H1 (cell line): ENCODE measurements at places on chromosomes 3 and 15. TPM values are rescaled to one million over a fixed set of nuclear protein-coding genes. Genes with fewer than 3 reads are reported as not detected.

Gene CLSTN2
- polyA plus RNA-seq = 0.31 and 0.39 TPM in 2 replicates

Gene GOLGA8R
- 0.03 TPM in 1 of 2 replicates, not detected in the other for polyA plus RNA-seq

Gene CACNA2D2
- 24.9 and 25.0 TPM in 2 replicates for polyA plus RNA-seq

Gene BFSP2
- not detected in 2 replicates for polyA plus RNA-seq

Gene FSD2
- 0.02 TPM in 2 replicates for polyA plus RNA-seq

Gene SLC6A20
- polyA plus RNA-seq = 0.05 and 0.17 TPM in 2 replicates

Gene HRG
- polyA plus RNA-seq = 0.03 TPM in 1 of 2 replicates, not detected in the other

Gene ACSBG1
- polyA plus RNA-seq = 5.4 and 11.9 TPM in 2 replicates

Gene TMEM266
- polyA plus RNA-seq = 2.5 and 2.6 TPM in 2 replicates

Gene CEMIP
- 0.11 and 0.16 TPM in 2 replicates for polyA plus RNA-seq

Gene EFCAB12
- 0.60 and 0.71 TPM in 2 replicates for polyA plus RNA-seq

Gene CPN2
- 0.03 TPM in 1 of 2 replicates, not detected in the other for polyA plus RNA-seq

Gene MITF
- 0.46 and 0.53 TPM in 2 replicates for polyA plus RNA-seq

Gene ADGRG7
- not detected in 2 replicates for polyA plus RNA-seq

Gene RHCG
- 0.53 and 0.68 TPM in 2 replicates for polyA plus RNA-seq

Gene SLC30A4
- polyA plus RNA-seq = under 0.01 TPM in 1 of 2 replicates, not detected in the other

Gene SPATA12
- polyA plus RNA-seq = 0.93 and 0.97 TPM in 2 replicates

Gene ETV5
- polyA plus RNA-seq = 11.8 and 13.1 TPM in 2 replicates

Gene ZXDC
- 12.7 and 19.1 TPM in 2 replicates for polyA plus RNA-seq

Gene SAMD7
- not detected in 2 replicates for polyA plus RNA-seq

Gene GOLGA6A
- 1.0 and 2.1 TPM in 2 replicates for polyA plus RNA-seq

Gene TRPM1
- polyA plus RNA-seq = 0.05 and 0.16 TPM in 2 replicates

Gene GDPGP1
- 1.8 and 3.0 TPM in 2 replicates for polyA plus RNA-seq

Gene GRAMD1C
- 0.20 and 0.62 TPM in 2 replicates for polyA plus RNA-seq

Gene CADM2
- 14.9 and 28.3 TPM in 2 replicates for polyA plus RNA-seq
